ENCODE measurements at places on chromosomes 11 and 22.

- no peak for DNase-seq
Observed at GRCh38 chr11:76897233-76897632, 36.5 kb downstream of the ACER3 start.

DNA sequence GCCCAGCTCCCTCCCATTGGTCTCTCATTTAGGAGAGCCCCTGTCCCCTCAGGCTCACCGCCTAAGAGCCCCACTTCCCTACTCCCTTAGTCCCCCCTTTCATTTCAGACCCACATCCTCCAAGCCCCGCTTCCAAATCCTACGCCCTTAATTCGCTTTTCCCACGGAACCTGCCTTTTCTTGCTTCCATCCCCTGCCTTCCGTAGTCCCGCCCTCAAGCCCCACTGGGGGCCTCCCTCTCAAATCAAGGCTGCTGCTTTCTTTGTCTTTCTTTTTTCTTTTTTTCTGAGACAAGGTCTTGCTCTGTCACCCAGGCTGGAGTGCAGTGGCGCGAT, 396 bp downstream of the CCDC157 start:
- DNase-seq = no peak

- no peak for DNase-seq
Observed at GRCh38 chr11:3810951-3811350, 2.6 kb downstream of the PGAP2 start.

DNA sequence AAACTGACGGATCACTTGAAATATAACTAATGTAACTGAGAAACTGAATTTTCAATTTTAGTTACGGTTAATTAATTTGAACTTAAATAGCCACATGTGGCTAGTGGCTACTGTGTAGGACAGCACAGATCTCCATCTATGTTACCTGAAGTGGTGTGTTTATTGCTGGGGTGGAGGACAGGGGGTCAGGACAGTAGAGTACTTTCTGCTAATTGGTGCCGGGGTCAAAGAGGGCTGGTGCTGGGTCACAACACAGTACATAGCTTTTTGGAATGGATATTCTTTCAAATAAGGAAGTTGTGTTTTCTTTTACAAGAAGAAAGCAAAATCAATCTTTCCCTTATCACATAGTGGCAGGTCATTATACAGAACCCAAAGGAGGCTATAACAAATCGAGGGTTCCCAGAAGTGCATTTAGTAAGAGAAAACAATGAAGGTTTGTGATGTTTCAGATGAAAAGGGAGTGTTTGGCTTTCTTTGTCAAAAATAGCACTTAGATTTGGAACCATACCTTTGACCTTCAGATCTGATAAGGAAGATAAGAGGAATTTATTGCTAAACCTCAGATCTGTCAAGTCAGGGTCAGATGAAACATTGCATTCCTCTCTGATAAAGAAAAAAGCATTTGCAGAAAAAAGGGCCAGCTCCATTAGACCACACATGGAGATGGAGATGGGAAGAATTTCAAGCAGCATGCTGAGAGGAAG, 384.5 kb downstream of the AASDHPPT start:
- no peak for DNase-seq

GRCh38 chr11:6388748-6389147, 1.5 kb upstream of the SMPD1 start:
- DNase-seq = no peak

DNA sequence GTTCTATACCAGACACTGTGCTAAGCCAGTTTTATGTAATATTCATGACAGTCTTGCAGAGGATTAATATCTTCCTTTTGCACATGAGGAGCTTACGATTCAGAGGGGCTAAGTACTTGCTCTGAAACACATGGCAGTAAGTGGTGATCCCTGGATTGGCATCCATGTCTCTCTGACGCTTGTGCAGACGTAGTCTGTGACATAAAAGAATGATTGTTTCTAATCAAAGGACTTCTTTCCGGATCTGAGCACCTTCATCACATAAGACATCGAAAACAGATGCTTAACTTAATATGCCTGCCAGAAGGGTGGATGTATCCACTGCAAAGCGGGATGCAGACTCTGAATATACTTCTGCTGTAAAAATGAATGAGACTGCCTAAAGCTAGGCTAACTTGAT, 74.8 kb downstream of the ARHGAP42 start:
- no peak for DNase-seq

- DNase-seq = no peak
Observed at GRCh38 chr11:103043826-103044678, 47.9 kb downstream of the DCUN1D5 start.

- DNase-seq = no peak
Observed at GRCh38 chr22:48488611-48489511, 1338.8 kb downstream of the BRD1 start.

DNA sequence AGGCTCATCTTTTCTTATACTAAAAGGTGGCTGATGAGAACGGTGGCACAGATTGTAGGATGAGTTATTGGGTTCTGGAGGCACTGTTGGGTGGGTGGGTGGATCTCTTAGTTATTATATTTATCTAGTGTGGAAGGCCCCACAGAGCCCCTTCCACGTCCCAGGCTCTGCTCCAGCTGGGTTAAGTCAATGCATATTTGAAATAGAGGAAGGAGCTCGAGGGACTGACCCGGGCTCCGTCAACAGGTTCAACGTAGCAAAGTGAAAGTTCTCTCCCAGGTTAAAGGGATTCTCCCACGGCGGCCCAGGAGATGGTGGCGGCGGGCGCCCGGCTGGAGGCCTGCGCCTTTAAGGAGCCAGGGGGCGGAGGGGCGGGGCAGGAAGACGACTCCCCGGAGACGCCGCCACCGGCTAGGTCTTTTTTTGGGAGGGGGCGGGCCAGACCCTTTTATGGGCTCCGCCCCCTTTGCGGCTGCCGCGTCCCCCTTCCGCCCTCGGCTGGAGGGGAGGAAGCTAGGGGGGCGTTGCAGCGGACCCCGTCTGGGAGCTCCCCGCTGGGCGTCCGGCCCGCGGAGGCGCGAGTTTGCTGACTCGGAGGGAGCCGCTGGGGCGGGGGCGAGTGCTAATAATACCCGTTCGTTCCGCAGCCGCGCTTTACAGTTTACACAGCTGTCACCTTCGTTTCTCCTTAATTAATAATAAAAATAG, 1.5 kb upstream of the INPPL1 start:
- peak; percentile 86 for DNase-seq

- DNase-seq = no peak
Observed at GRCh38 chr11:134357545-134357839, 25.7 kb downstream of the GLB1L2 start.

DNA sequence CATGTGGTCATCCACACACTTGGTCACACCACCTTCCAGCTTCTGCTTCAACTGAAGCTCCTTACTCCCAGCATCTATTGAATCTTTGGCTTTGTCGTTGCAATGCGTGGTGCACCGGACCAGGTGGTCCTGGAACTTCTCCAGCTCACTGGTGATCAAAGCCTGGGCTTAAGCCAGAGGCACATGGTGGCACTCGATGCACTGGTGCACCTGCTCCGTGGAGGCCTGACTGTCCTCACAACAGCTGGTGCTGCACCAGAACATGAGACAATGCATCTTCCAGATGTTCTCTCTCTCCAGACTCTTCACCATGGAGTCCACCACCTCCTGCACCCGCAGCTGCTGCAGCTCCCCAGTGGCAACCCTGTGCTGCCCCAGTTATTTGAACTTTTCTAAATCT, 56.0 kb downstream of the CELSR1 start:
- no peak for DNase-seq
